ENCODE measurements at places on chromosomes 6 and 20.

DNA sequence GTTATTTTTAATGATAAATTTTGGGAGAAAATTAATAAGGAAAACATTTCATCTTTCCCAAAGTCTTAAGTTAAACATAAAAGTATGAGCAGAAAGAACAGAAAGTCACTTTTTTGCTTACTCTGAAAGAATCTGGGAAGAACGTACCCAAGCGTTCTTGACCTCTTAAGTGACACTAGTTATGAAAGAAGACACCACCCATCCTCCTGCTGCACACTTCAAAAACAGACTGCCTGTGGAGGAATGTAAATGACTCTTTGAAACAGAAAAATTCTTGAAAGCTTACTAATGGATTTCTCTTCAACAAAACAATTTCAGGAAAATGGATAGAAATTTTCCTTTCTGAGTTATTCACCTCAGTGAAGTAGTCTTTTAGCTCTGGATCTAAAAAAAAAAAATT, 227.7 kb downstream of the MEI4 start:
- no peak for DNase-seq

GRCh38 chr20:61657721-61658377, 405.8 kb downstream of the CDH4 start:
- no peak for DNase-seq

DNA sequence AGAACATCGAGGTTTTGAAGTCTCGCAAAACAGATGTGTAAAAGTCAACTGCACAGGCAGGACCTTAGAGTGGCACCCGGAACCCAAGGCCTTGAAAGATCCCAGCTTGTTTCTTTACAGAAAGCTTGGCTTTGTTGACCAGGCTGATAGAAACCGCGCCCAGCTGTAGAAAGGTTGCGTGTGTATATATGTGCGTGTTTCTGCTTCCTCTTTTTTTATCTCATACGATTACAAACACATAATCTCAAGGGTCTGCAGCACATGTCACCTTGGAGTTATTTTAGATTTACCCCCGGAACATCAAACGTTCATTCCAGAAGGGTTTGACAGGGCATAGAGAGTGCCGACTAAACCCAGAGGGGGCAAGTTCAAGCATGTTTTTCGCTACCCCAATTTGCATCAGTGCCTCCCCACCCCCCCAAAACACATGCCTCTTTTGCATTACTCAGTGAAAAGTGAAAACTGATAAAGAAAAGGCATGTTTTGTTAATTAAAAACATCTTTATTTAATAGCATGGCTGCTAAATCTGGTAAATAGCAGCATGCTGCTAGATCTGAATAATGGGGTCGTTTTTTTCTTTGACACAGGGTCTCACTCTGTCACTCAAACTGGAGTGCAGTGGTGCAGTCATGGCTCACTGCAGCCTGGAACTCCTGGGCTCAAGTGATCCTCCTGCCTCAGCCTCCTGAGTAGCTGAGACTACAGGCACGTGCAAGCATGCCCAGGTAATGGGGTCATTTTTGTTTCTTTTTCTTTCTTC, 33.2 kb upstream of the NCOA3 start:
- no peak for DNase-seq

DNA sequence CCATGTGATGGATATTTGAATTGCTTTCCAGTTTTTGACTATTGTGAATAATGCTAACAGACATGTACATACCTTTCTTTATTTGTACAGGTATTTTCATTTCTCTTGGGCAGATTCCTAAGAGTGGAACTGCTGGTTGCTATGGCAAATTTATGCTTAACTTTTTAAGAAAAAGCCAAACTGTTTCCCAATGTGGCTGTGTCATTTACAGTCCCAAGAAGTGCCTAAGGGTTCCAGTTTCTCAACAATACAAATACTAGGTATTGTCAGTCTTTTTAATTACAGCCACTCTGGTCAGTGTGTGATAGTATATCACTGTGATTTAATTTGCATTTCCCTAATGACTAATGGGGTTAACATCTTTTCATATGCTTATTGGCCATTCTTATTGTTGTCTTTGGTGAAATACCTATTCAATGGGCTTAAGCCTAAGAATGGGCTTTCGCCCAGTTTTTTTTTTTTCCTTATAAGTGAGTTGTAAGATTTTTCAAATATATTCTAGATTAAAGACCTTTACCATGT, 10.3 kb downstream of the REPS1 start:
- DNase-seq, result no peak

DNA sequence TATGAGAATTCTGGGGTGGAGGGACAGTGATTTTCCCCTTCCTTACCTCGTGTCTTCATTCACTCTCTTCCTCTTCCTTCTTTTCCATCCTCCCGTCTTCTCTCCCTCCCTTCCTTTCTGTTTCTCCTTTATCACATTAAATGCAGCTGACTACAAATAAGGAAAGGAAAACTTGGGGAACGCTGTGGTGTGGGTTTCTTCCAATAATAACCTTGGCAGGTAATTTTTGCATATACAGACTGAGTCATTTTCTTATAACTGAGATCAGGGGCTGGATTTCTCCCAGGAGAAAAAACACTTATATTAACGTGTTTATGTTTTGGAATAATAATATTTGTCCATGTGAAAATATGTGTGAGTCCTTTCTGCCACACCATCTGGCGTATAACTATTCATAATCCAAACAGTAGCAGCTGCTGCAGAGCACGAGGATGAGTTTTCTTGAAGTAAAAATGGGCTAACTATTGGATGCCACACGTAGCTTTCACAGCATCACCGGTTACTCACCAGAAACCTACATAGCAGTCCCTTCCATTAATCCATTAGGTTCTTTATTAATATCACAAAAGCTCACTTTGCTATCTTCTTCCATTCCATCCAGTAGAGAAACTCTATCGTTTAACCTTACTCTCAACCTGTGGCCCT, 139.2 kb upstream of the SASH1 start:
- DNase-seq, result no peak

- no peak for DNase-seq
Observed at GRCh38 chr6:146111881-146112450, 83.1 kb downstream of the GRM1 start.

GRCh38 chr20:5171064-5171789, 44.4 kb downstream of the CDS2 start:
- DNase-seq, result no peak

DNA sequence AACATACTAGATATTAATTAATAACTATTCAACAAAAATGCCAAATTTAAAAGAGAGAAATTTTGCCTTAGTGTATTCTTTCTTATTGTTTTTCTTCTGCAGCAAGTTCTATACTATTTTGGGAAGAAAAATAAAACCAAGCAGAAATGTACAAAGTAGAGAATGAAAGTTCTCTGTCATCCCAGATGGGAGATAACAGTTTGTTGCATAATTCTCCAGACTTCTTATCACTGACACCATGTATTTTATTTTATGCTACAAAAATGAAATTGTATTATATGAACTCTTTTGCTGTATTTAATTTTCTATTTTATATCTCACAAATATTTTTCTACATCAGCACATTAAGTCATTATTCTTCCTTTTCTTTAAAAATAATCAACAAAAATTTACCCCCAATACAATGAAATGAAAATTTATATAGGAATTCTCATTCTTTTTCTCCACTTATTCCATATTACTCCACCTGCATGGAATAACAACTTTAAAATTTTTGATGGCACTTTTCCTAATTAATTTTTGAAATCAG, 18.2 kb downstream of the TMEM244 start:
- no peak for DNase-seq

GRCh38 chr6:143844006-143844405, 868 bp downstream of the LTV1 start:
- no peak for DNase-seq

GRCh38 chr20:10336959-10337729, 96.9 kb downstream of the MKKS start:
- DNase-seq, result no peak

DNA sequence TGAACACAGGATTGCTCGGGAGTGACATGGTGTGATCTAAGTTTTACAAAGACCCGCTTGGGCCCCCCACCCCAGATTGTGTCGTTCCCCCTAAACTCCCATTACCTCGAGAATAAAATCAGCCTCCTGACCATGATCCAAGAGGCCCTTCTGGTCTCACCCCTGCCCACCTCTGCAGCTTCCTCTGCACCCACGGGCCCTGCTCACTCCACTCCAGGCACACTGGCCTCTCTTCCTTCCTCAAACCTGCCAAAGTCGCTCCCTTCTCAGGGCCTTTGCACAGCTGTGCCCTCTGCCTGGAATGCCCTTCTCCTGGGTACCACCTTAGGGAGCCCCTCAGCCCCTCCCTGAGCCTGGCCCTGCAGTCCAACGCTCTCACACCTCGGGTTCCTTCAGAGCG, 17.9 kb downstream of the TGM2 start:
- DNase-seq, result no peak

DNA sequence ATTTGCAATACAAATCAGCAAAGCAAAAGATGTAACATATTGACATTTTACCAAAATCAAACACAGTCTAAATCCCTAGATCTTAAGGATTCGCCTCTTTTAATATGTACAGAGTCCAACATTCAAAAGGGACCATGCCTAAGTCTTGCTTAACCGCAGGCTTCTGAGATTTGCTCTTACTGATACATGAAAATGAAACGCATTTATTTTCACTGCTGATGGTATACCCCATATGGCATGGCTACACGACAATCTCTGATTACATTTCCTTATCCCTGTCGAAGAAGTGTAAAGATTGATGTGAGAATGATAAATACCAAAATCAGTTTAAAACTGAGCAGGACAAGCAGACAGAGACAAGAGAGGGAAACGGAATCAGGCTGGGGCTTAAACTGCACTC, 75.4 kb downstream of the KIF16B start:
- no peak for DNase-seq

DNA sequence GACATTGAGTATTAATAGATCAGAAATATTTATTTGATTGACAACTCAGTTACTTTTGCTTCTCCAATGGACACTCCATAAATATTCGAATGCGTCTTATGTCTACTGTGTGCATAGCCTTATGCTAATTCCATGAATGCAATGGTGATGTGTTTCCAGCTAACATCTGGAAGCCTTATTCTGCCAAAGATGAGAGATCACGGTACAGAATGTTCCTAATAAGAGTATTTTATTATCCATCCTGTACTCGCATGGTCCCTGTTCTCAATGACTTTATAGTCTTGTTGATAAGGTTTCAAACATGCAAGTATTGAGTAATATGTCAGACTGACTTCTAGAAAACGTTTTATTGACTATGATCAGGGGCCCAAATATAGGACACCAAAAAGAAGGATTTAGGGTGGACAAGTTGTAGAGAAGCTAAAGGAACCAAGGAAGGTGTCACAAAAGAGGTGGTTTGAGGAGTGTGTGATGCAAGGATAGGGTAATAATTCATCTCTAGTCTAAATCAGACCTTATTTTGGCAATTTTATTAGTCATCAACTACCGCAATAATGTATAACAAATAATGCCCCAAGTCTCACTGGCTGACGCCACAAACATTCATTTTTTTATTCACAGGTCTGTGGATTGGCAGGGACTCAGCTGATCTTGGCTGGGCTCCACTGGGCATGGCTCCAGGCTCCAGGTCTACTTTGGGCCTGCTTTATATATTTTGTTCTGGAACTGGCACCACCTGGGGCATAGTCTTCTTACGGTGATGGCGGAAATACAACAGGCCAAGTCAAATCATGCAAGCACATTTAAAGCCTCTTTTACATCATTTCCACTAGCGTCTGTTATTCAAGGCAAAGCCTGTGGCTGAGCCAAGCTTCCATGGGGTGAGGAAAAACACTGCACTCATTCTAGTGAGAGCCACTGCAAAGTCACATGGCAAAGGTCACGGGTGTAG, 24.5 kb upstream of the CD83 start:
- no peak for DNase-seq

GRCh38 chr6:158344534-158344933, 32.3 kb downstream of the TULP4 start:
- DNase-seq, result no peak

- DNase-seq, result no peak
Observed at GRCh38 chr6:69985180-69985579, 118.8 kb downstream of the COL19A1 start.

- no peak for DNase-seq
Observed at GRCh38 chr20:14720251-14720650, 382.8 kb upstream of the FLRT3 start.

DNA sequence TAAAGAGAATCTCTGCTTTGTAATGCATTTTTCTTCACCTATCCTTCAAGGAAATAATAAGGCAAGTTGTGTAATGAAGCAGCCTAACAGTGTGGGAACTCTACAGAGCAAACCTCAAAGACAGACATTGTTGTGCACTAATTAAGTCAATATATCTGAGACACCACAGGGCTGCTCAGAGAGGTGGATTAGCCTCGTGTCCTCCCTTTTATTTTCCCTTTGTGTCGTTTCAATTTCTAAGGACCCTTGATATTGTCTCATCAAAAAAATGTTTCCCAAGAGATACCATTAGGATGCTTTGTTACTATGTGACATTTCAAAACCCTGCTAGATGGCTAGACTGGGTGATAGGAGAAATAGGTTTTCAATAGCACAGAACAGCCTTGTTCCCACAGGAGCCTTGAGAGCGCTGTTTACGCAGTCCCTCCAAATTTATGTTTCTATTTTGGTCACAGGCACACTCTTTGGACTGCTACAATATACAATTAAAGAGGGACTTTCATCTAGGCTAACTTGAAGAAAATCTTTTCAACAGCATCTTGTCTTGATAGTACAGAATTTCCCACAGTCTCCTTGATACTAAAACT, 23.1 kb downstream of the UBE3D start:
- DNase-seq, result no peak

GRCh38 chr20:56826705-56827665, 197.9 kb downstream of the TFAP2C start:
- DNase-seq, result no peak

GRCh38 chr6:31170987-31171671, 647 bp upstream of the POU5F1 start:
- DNase-seq, result no peak

DNA sequence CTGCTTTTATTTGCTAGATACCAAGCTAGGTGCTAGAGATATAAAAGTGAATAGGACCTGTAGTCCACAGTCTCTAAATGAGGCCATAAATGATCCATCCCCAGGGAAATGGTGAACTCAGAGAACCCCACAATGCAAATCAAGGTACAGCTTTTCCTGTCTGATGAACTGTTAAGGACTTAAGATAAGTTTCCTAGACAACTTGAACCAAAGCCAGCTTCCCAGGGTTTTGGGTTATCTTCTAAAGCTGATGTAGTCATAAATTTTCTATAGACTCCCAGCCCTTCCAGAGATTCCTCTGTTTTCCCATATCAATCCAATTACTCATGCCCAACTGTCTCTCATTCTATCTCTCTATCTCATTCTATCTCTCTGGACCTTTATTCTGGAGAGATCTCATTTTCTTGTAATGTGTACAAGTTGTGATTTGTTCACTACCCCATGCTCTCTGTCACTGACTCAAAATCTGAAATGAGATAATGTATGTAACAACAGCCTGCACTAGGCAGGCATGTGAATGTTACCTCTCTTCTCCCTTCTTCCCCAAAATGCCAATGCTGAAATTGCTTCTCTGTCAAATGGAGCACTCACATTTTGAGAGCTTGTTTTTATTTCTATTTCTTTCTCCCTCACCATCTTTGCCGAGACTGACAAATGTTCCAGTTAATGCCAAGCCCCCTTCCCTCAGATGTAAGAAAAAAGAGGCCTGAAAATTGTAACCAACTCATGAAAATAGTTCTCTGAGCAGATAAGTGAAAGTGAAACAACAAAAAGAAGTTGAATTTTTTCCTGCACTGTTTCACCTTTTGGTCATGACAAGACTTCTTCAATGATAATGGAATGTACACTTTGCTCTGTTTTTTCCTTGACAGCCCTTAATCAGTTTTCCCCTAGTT, 279.9 kb downstream of the SLC35F1 start:
- no peak for DNase-seq

Measured in stimulated activated CD4-positive, alpha-beta T cell treated with anti-CD3 and anti-CD28 coated beads, Interleukin-1b, Interleukin-23, amount 100 ng/mL, for 1 hour (primary cell).